CD4-positive, alpha-beta T cell treated with Interleukin-12 subunit alpha and Interleukin-12 subunit beta, for 1 hour (primary cell): ENCODE measurements at places on chromosomes 2 and 18.

DNA sequence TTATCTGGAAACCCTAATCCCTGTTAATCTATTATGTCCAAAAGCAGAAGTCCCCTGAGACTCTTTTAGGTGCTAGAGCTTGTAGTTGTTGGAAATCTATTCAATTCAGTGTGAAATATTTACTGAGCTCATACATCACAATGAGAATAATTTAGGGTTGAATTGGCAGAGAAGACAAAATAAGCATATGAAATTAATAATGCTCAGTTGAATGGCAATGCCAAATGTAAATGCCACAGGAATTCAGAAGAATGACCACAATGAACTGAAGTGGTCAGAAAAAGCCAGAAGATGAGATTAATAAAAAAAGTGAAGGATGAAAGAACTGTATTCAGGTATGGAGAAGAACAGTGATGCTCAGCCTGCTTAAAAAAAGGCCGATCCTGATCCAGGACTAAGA lies 8.0 kb upstream of the STAT4 start:
- DNase-seq: no peak

DNA sequence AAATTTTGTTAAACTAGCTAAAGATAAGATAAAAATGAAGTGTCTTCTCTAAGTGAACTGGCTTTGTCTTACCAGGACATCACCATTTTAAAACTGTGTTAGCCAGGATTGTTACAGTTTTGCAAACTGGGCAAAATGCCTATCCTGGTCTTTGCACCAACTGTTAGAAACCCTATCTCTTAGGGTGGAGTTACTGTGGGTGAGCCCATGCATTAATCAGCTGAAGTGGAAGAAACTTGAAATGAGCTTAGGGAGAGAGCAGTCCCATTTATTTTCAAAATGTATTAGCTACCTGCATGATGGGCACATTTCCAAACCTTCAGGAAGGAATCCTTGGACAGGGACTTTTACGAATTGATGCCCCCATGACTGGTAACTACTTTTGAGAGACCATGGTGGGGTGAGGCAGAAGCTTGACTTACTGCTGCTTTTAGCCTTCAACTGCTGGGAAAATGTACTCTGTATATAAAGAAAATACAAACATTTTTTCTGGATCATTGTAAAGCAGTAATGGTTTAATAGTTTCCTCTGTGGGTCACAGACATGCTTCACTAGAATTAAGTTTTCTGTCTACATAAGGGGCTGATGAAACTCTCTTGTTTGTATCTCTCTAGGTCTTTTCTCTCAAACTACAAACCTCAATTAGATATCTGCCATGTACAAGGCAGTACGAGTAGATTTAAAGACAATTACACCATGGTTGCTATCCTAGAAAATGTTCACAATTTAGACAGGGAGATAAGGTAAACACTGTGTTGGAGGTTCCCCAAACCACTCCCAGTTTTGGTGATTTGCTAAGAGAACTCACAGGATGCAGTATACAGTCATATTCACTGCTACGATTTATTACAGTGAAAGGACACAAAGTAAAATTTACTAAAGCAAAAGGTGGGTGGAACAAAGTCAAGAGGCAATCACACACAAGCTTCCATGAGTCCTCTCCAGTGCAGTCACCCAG lies 321.4 kb upstream of the MMADHC start:
- no peak for DNase-seq

DNA sequence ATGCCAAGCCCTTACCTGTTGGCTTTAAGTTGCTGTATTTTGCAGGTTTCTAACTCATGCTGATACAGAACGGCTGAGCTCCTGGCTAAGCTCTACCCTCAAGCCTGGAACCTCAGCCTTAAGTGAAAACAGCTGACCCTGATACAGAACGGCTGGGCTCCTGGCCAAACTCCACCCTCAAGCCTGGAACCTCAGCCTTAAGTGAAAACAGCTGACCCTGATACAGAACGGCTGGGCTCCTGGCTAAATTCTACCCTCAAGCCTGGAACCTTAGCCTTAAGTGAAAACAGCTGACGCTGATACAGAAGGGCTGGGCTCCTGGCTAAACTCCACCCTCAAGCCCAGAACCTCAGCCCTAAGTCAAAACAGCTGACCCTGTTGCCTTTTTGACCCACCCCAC lies 17.6 kb upstream of the DNER start:
- no peak for DNase-seq

- no peak for DNase-seq
Observed at GRCh38 chr2:14944562-14945346, 312.2 kb downstream of the LRATD1 start.

DNA sequence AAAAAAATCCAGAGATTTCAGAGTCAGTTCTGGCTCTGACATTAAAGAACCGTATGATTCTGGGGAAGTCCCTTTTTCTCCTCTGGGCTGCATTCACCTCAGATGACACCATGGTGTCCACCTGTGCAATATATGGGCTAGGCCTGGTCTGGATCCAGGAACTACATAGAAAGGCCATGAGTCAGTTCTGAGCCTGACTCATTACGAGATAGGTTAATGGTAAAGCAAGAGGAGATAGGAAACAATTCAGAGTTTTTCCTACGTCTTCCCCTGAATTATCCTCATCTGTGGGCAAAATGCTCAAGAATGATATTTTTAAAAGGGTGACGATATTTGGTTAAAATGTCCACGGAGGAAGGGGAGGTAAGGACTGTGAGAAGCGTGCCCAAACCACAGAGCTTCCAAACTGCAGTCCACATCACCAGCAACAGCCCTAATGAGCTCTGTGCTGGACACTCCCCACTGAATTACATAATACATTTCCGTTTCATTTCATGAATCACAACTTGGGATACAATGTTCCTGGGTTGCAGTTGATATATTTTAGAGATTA lies 180.1 kb upstream of the OSR1 start:
- DNase-seq: no peak

DNA sequence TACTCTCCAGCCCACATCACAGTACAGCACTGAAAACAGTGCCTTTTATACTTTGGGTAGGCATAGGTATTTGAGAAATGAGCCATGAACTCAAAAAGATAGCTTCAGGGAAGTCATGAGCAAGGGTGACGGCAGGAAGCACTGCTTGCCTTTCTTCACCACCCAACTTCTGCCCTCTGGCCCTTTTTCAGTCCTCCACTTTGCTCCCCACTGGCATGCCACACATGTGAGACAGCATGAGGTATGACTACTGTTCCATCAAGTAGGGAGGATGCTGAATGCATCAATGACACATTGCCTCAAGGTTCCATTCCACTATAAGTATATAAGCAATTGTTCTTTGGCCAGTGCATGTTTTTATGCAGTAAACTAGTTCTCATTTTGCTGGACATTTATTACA lies 373.0 kb downstream of the NRXN1 start:
- DNase-seq: no peak

- DNase-seq: no peak
Observed at GRCh38 chr2:185215497-185215896, 523.1 kb upstream of the FSIP2 start.

DNA sequence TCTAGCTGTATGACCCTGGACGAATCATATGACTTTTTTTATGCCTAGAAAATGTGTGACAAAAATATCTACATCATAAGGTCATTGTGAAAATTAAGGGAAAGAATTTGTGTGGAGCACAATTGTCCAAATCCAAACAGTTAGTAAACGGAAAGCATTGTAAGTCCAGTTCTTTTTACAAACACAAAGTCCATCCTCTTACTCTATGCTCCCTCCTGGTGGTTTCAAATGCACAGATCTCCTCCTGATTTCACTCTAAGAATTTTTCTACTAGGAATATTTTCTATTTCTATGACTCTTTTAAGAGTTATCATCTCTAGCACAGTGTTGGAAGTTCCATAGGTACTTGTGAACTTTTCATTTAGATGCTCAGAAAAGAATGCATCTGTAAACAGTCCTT lies 125.2 kb upstream of the ARL5A start:
- no peak for DNase-seq

GRCh38 chr2:83054751-83055150 lies 1404.3 kb downstream of the SUCLG1 start:
- DNase-seq: no peak
